ENCODE measurements at places on chromosomes 1 and 21.

DNA sequence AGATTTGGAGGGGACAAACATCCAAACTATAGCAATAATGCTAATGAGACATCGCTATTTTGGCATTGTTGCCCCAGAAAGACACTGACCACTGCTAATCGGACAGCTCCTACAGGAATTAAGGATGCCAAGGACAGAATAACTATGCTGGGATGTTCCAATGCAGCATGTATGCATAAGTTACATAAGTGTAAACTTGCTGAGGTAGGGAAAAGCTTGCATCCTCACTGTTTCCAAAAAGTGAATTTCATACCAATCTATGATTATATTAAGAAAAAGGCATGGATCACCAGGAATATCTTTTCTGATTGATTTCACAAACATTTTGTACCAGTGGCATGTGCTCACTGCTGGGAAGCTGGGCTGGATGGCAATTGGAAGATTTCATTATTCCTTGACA, 45.8 kb upstream of the RALGPS2 start:
- DNase-seq, result no peak

GRCh38 chr1:232901255-232901654, 49.2 kb upstream of the NTPCR start:
- DNase-seq, result no peak

DNA sequence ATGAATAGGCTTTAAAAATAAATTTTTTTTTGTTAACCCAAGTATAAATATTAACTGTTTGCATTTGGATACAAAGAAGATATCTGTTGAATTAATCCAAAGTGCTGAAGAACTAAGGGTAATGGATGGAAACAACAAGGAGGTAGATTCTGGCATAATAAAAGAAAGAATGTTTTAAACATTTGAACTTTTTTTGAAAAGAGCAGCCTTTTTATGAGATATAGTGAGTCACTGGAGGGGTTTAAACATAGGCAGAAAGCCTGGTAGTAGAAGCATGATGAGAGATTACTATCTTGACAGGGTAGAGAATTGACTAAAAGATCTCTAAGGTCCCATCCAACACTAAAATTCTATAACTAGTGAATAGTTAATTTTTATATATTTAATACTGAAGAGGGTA, 2.7 kb downstream of the MIER1 start:
- DNase-seq, result no peak

DNA sequence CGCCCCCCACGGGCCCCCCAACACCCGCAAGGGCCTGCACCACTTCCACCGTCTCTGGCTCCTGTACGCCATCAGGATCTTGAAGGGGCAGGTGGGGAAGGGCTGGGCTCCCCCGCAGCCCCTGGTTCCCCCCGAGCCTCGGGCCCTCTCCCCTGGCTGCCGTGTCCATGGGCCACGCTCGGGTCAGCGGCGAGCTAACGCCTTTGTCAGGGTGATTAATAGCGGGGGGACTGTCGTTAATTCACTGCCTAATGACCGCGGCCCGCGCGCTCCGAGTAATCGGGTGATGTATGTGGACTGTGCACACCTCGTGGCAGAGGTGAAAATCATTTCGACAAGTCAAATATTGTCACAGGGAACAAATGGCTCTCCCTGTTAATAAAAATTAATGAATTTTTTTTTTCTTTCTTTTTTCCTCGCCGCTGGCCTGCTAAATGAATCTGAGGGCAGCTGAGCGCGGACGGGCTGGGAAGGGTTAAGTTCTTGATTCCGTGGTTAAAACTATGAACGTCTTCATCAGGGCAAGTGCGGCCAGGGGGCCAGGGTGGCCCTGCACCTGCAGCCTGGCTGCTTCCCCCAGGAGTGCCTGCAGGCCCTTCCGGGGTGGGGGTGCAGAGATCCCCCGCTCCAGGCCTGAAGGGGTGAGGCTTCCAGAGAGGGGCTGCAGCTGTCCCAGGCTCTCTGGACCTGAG, 100.8 kb downstream of the PRDM16 start:
- no peak for DNase-seq

DNA sequence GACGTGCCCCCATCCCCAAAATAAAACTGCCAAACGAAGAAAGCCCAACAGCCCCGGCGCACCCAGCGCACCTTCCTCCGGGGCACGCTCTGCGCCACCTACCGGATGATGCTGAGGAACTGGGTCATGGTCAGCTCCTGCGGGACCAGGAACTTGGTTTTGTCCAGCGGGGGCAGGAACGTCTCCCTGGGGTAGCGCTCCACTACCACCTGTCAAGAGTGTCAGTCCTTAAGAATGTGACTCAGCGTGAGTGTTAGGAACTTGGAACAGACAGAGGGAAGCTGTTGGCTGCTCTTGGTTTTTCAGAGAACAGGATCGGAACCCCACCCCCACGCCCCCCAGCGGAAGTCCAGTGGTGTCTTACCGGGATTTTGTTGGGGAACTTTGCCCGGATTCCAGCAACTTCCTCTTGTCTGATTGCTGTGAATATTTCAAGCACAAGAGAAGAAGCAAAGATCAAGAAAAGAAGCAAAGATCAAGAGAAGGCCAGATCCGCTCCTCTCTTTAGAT, 431 bp downstream of the MAP1LC3C start:
- peak; percentile 73 for DNase-seq

DNA sequence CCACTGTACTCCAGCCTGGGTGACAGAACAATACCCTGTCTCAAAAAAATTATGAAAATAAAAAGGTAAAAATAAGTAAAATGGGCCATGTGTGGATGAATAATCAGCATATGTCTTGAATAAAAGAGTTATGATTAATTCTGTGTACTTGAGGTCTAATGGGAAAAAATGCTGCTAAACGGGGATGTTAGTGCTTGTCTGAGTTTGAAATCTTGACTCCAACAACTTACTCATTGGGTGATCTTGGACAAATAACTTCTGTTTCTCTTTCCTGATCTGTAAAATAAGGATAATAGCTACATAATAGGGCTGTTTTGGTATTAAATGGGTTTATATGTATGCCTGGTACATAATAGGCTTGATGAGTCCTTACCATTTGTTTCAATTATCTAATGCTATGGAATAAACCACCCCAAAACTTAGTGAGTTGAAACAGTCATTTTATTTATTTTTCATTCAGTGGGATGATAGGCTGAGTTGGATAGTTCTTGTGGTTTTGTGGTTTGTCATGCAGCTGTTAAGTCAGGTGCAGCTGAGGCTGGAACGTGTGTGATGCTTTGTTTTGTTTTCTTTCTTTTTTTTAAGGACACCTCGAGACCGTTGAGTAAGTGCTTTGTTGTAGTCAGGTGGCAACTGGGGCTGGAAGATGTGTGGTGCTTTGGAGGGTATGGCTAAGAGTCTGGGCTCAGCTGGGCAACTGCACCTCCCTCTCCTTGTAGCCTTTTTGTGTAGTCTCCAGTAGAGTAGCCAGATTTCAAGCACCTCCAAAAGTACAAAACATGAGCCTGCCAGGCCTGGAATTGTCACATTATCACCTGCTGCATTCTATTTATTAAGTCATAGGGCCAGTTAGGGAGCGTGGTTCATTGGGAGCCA, 4.9 kb downstream of the MDM4 start:
- peak; percentile 90 for DNase-seq

DNA sequence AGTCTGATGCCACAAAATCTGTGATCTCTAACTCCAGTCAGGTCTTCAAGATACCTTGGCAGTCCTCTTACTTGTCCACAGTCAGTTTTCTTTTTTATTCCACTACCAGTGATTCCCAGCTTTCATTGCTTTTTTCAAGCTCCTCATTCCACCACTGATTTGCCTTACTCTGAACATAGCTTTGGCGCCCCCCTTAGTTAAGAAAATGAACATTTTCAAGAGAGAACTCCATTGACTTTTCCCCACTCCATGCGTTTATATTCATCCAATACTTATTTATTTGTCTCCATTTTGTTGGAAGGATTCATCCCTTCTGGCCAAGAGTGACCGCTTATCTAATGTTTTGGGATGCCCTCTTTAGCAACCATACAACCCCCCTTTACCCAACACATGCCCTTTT, 33.9 kb upstream of the IPO9 start:
- no peak for DNase-seq

DNA sequence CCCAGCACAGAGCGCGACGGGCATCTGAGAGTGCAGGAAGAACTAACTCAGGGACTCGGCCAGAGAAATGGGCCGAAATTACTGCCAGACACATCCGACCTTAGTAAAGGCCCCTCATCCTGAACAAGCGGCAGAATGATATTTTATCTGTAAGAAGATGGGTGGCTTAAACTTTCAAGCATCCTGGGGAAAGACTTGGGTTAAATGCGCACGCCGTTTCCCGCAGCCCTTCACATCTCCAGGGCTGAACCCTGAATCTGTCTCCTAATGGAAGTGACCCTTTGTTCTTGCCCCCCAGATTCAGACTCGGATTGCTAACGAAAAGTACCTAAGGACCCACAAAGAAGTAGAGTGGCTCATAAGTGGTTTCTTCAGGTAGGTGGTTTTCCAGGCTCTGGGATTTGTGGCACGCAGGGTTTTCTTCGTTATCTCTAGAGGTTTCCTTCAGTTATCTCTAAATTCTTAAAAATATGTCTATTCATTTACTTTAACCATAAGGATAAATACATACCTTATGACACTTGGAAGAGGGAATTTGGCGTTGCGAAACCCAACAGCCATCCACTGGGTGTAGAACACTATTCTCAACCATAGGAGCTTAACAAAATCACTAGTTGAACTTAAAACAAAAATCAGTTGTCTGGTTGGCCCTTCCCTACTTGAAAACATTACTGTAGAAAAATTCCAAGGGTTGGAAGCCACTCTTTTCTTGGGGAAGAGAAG, 627 bp downstream of the RIIAD1 start:
- peak; percentile 13 for DNase-seq

DNA sequence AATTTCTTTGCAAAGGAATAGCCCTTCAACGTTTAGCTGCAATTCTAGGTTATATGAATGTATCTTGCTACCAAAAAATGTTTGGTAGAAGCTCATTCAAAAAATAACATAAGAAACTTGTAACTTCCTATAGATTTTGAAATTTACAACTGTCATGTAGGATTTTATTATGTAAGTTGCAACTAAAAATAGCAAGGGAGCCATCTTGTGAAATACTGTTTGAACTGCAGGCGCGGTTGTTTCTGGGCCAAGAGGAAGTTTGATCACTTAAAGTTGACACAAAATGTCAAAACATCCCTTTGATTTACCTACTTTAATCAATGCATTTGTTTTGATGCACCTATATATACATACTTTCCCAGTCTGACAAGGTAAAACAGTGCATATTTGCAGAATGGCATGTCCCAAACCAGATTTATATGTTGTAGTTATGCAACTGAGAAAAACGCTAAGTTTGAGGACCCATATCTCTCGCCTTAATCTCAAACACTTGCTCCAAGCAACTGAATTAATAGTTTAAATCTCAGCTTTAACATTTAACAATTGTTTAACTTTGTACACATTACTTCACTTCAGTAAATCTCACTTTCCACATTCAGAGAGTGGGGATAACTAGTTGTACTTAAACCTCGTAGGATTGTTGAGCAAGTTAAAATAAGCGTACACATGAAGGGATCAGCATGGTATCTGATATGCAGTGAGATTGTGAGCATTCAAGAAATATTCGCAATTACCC, 63.9 kb downstream of the KCNK2 start:
- peak; percentile 64 for DNase-seq

DNA sequence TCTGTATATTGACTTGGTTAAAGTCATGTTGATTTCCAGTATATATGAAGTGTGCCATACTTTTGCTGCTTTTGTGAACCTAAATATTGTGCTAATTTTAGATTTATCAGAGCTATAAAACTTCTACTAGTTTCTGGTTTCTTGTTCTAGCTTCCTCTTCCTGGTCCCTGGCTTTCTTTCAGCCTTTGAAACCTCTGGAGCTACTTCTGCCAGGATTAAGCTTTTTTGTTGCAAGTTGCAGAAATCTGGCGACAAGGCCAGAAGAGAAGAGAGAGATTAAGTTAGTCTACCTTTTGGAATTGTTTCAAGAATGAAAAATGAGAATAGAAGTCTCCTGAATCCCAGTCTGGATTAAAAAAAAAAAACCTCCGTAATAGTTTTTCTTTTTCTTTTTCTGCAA, 13.5 kb downstream of the RNF2 start:
- DNase-seq, result no peak

DNA sequence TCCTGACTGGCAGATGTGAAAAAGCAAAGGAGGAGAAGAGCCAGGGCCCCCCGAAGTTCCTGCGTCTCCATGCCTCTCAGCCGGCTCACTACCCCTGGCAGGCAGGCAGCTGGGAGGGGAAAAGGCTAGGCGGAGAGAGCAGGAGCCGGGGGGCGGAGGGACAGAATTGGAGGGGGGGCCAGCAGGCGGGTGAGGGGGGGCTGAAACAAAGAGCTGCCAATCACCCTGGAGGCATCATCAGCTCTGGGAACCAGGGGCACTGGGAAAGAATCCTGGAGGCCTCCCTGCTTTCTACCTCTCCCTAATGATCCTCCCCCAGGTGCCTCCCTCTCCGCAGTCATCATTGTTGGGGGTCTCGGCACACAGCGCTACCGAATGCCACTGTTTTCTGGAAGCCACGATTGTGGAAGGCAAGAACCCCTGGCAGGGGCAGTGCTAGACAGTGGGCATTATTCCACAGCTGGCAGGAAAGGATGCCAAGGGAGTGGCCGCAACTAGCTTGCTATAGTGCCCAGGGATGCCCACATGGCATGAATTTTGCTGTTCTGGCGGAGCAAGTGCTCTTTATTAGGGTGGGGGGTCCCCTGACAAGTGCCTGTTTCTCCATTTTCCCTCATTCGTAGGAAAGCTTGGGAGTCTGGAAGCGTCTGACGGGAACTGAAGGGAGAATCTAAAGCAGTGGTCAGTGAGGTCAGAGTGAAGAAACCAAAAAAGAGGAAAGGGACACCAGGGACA, at the start of gene THBS3:
Gene THBS3, minus strand, starts transcription at position 92 of the 735 bp plus-strand sequence. Its CDS starts 21 bp downstream, at position 71.
- peak; percentile 12 for DNase-seq

DNA sequence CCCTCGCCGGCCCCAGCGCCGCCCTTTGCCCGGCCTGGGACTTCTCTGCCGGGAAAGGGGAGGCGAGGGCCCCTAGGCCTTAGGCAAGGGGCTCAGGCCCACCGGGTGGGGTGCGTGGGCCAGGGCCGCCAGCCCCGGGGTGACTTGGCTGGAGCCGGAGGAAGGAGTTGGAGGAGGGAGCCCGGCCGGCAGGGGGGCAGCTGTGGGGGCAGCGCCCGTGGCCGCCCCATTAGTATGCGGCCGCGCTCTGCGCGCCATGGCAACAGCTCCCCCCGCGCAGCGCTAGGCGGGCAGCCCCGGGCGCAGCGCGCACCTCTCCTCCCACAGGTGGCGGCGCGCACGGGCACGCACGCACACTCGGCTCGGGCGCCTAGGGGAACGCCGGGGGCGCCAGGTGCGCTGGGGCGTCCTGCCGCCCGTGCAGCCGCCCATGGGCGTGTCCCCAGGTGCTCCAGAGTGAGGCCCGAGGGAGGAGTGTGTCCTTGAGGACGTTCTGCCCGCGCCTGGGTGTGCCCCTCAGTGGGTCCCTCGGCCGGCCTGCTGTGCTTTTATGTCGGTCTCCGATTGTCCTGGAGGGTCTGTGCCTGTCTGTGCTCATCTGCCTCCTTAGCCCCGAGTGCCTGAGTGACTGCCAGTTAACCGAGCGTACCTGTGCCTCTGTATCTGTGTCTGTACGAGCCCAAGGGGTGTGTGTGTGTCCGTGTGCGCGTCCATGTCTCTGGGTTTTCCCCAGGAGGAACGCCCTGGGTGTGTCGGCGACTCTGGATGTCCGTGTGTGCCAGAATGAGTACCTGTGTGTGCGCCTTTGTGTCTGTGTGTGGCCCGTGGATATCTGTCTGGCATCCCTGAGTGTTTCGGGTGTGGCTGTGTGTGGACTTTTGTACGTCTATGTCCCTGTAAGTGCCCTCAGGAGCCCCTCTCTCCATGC, 38.2 kb upstream of the WASF2 start:
- DNase-seq, result no peak

Measured in IMR-90 (cell line).